ENCODE measurements at places on chromosomes 12 and 14.
A peak's percentile ranks its signal among the peaks of the same experiment; 100 is the strongest.

- no peak for DNase-seq
These were observed 191.3 kb upstream of the TBX3 start for GRCh38 chr12:114875313-114875712.

- no peak for DNase-seq
These were observed 431 bp downstream of the HIP1R start for GRCh38 chr12:122835750-122836026.

DNA sequence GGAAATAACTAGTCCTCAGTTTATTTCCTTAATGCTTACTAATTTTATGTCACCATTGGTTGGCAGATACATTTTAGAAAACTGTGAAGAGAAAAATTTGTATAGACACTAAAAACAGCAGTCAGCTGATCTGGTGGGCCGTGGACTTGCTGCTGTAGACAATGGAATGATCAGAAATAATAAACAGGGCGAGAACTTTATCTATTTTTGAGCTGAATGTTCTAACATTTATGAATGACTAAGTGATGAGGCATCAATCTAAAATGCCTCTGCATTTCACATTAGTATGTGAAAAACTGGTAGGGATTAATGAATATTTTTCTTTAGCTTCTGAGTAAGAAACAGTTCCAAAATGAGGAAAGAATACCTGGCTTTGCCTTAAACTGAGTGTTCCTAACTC is 24.8 kb upstream of the PKP2 start:
- DNase-seq: no peak

DNA sequence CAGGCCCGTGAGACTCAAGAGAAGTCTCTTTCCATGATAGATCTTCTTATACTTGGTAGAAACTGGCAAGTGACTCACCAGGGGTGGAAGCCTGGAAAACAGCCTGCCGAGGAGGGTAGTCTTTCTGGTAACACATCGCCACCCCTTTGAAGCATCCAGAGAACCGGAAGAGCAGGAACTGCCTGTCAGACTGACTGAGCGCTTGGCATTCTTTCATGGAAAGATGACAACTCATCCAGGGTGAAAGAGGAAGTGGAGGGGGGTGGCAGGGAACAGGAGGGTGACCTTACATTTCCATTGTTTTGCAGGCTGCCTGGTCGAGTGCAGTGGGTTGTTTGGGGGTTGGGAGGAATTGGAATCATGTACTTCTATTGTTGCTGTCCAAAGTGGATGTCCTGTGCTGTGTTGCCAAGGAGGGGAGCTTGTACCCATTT is 34.5 kb downstream of the PRKCH start:
- DNase-seq: peak; percentile 55

DNA sequence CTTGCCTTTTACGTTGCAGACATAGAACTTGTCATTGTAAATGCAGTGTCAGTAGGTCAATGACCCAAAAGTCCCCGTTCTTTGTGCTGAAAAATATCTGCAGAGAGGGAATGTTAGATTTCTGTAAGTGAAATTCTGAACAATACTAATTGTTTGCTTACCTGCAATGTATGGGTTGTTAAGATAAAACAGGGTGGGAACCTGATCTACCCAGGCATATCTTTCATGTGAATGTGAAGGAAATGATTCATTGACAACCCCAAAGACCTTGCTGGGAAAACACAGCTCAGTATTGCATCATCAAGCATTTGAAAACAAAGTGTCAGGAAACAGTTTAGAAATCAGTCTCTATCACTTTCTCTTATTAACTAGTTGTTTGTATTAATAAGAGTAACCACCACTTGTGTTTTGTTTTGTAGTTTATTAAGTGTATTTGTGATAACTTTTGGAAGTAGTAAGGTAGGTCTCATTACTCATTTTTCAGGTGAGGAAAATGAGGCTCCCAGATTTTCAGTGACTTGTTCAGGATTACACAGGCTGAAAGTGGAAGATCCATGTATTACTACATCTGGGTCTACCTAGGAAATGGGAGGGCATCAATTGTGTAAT is 57.9 kb upstream of the SLC38A2 start:
- peak; percentile 90 for DNase-seq

DNA sequence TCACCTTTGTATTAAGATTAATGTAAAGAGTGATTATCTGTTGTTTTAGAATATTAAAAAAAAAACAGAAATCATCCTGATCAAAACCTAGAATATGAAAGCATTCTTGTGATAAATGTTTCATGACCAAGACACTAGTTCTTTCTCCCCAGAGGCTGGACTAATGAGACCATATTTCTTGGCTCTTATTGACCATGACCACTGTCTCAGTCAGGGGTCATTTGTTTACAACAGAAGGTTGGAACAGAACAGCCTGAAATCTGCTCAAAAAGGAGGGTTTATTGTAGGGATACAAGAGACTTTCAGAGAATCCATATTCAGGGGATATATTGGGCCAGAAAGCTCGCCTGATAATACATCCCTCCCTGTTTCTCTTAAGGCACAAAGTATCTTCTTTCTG is 87.7 kb downstream of the TMEM30B start:
- no peak for DNase-seq

- DNase-seq: peak; percentile 97
These were observed 1.1 kb upstream of the HDAC7 start for GRCh38 chr12:47820631-47821345.

- DNase-seq: no peak
These were observed 1.7 kb upstream of the TNS2 start for GRCh38 chr12:53048033-53048779.

DNA sequence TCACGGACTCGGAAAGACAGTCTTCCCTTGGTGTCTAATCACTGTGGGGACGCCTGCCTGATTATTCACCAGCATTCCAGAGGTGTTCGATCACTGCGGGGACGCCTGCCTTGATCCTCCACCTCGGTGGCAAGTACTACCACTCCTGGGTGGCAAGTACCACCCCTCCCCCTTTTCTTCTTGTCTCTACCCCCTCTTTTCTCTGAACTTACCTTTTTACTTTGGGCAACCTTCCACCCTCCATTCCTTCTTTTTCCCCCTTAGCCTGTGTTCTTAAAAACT is 12.0 kb upstream of the LGMN start:
- peak; percentile 50 for DNase-seq

DNA sequence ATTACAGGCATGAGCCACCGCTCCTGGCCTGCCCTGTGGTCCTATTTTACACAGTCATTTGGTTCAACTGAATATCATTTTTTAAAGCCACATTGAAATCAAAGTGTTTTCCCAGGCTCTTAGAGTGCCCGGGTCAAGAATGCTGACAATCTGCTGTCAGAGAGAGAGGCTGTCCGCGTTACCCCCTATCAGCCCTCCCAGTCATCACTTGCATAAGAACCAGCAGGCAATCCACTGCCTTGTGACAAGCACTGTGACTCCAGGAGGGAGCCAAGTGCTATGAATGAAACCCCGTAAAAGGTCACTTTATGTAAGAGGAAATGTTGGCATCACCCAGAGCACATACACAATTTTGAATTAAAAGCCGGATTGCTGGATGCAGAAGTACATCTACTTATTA is 13.5 kb downstream of the PHLDA1 start:
- DNase-seq: peak; percentile 52

DNA sequence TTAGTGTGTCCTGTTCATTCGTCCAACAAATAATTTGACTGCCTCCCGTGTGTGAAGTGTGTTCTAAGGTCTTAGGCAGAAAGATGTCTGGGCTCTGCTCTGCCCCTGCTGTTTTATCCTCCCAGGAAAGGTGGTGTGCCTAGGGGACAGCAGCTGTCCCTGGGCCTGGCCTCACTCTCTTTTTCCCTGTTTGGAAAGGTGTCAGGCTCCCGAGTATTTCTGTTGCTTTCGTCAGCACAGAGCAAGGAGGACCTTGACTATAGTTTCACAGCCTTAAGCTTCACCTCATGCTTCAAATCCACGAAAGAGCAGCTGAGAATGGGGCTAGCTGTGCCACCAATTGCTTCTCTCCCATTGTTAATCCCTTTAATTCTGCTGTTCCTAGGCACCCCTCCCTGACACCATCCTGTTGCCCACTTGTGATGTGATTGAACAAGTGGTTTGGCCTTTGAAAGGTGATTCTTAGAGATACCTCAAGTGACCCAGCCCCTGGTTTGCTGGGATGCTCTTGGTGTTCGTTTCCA is 54.2 kb downstream of the TGFB3 start:
- DNase-seq: no peak

DNA sequence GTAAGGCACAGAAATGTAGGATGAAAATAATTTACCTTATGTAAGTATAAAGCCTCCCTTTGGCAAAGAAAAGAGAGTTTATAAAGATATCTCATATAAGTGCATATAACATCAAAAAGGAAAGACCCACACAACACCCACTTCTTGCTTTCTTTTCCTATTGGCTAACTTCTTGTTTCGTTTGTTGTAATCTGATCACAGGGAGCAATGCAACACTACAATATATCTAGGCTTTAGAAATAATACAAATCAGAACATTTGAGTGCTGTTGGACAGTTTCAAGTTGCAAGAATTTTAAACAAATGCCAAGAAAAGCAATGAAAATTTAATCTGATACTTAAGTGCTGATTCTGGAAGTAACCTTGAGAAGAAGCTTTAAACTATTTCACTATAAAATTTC is 1.3 kb downstream of the FGD6 start:
- peak; percentile 80 for DNase-seq

- DNase-seq: no peak
These were observed 6.9 kb downstream of the LRCOL1 start for GRCh38 chr12:132603240-132604150.

DNA sequence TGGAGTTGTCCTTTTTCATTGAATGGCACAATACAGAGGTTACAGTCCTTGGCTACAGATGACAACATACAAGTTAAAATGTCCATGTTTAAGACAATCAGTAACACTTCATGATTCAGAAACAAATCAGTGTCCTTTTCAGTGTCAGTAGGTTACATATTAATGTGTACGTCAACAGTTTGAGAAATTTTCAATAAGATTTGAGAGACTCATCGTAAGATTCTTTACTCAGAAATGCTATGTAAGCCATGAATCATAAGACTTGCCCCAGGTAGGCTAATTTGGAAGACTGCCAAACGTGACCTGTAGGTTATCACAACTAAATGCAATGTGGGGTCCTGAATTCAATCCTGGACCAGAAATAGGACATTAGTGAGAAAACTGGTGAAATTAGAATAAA is 3.5 kb downstream of the RDH12 start:
- no peak for DNase-seq

GRCh38 chr12:101773650-101774162 is 34.4 kb upstream of the SYCP3 start:
- peak; percentile 48 for DNase-seq

- no peak for DNase-seq
These were observed 474.8 kb downstream of the TMTC2 start for GRCh38 chr12:83161456-83161855.

DNA sequence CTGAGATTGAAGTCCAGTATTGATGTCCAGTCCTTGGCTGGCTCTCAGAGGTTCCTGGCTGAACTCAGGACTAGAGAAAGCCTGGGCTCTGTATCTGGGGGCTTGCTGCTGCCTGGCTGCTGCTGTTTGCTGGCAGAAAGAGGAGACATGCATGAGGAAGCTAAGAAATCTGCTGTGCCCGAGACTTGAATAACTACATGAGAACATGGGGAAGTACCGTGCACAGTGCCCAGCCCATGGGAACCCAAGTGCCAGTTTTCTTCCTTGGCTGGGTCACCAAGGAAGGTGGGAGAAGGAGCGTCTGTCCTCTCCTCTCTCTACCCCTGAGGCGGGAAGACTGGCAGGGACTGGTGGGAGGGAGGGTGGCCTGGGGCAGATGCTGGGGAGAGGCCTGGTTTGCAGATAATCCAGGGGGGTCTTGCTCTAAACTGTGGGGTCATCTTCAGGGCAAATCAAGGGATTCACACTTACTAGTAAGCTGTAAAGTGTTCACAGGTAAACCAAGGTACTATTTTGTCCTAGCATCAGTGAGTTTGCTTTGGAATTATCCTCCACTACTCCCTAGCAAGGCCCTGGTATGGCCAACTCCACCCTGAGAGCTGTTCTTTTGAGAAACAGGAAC is 13.8 kb upstream of the ZFP36L1 start:
- no peak for DNase-seq

GRCh38 chr14:88129306-88130056 is 124.5 kb downstream of the GPR65 start:
- DNase-seq: peak; percentile 7

GRCh38 chr12:120783197-120783596 is 57.6 kb downstream of the ACADS start:
- DNase-seq: peak; percentile 73

GRCh38 chr14:54086767-54087166 is 130.1 kb upstream of the BMP4 start:
- DNase-seq: peak; percentile 78

DNA sequence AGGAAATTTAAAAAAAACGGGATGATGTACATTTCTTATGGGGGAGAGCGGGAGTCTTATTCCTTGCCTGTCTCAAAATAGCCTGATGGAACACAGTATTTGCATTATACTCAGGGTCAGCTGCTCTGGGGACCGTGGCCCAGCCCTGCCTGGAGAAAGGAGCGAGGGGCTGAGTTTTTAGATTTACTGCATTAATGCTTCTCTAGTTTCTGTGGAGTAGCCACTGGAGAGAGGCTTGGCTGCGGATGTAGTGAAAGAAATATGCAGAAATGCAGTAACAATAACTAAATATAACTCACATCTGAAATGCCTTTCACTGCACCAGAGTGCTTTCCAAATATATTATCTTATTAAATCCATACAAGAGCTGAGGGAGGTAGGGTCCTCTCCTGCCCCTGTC is 87.6 kb upstream of the MAP1LC3B2 start:
- DNase-seq: no peak

GRCh38 chr14:90554341-90554740 is 157.5 kb downstream of the CALM1 start:
- DNase-seq: no peak

GRCh38 chr14:38605193-38606114 is 349.6 kb upstream of the CLEC14A start:
- DNase-seq: peak; percentile 4

- DNase-seq: peak; percentile 20
These were observed 704.2 kb upstream of the TMEM132C start for GRCh38 chr12:127562816-127563215.

DNA sequence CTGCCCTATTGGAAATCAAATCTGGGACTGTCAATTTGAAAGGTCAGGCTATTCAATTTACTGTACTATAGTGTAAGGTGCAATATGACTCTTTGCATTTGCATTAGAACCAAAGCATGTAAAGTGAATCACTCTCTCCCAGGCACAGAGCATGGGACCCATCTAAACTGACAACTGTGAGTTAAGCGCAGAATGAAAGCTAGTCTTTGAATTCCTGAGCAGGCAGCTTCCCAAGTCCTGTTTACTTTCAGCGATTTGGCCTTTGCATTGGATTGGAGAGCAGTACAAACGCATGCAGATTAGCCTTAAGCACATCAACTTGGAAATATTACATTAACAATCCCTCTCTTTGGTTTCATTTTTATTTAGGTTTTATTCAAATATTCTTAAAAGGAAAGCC is 74.6 kb downstream of the RERG start:
- peak; percentile 64 for DNase-seq

- DNase-seq: no peak
These were observed 71.7 kb downstream of the CCDC92 start for GRCh38 chr12:123900871-123901376.

- no peak for DNase-seq
These were observed 445.6 kb downstream of the GLT1D1 start for GRCh38 chr12:129298921-129299320.

- DNase-seq: no peak
These were observed 33.1 kb downstream of the PHLDA1 start for GRCh38 chr12:75998292-75999063.

- no peak for DNase-seq
These were observed 941.9 kb downstream of the NRXN3 start for GRCh38 chr14:79111987-79112501.

Measured in fibroblast of lung (primary cell).